ENCODE measurements at places on chromosomes 6 and 20.

GRCh38 chr6:75244063-75244584 is 523 bp upstream of the COX7A2 start:
- DNase-seq, result no peak

GRCh38 chr6:85470023-85470410 is 20.1 kb downstream of the NT5E start:
- no peak for DNase-seq

- DNase-seq, result no peak
These were observed 274.6 kb downstream of the FOXC1 start for GRCh38 chr6:1884313-1884712.

DNA sequence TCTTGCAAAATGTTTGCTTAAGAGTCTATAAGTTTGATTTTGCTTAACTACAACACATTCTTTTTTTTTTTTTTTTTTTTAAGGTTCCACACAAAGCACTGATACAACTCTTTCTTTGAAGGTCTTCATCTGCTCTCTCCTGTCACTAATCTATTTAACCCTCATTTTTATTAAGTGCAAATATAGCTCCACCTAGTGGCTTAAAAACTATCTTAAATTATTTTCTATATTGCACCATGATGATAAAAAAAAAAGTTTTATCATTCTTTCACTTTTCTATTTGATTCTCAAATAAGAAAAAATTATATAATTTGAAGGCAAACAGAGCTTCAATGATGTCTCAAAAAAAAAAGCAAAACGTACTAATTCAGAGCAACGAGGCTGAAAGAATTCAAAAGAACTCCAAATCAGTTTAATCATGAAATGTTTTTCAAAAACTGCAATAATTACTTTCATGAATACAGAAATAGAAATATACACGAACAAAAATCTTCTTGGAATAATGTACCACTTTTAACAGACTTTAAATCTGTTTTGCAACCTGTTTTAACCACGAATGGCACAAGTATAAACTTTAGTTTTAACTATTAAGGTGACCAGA is 12.8 kb downstream of the ESF1 start:
- no peak for DNase-seq

Data from activated CD4-positive, alpha-beta T cell treated with anti-CD3 and anti-CD28 coated beads, Interleukin-2, amount 10 ng/mL, durations not matched to agents 24 days and 14 days (primary cell).